HFFc6 (cell line): ENCODE measurements at places on chromosomes 3 and 15. TPM values are rescaled to one million over a fixed set of nuclear protein-coding genes. Genes with fewer than 3 reads are reported as not detected.

Gene ZCWPW2
- 0.64 to 0.94 TPM (median 0.81 TPM) in 3 replicates for total RNA-seq

Gene TMC3
- total RNA-seq = not detected in 3 replicates

Gene ISG20
- 0.82 to 1.1 TPM (median 1.0 TPM) in 3 replicates for total RNA-seq

Gene MELTF
- 1.1 to 3.2 TPM (median 2.1 TPM) in 3 replicates for total RNA-seq

Gene MUC13
- 0.13 to 0.22 TPM in 2 of 3 replicates, not detected in the other for total RNA-seq

DNA sequence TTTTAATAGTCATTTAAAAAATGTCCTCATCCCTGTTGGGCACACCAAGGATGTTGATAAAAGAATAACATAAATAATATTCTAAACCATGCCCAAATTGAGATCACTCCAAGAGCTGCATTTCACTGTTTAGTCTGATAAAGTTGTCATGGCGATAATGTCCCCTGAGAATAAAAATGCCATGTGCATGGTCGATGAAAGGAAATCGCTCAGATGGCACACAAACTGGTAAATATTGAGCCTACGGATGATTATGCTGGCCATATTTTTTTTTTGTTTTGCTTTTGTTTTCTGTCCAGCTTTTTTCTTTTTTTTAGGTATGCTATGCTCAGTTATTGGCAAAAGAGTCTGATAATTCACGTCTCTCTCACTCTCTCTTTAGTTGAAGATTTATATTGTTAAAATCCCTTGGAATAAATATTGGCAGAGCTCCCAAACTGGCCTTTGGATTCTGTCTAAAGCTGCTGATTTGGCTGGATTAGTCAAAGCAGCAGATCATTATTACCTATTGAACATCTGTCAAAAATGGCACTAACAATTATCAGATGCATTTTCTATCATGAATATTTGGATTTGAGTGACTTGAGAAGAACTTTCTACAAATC lies 643.8 kb downstream of the SQOR start:
- H3K4me1 ChIP-seq = peaks cover 16% of the 10 kb centered on the region
- H3K27ac ChIP-seq = no peak overlapping the region
- no peaks in the 10 kb centered on the region for H3K36me3 ChIP-seq
- no peak overlapping the region for H3K4me3 ChIP-seq
